ENCODE measurements at places on chromosomes 1 and 21.

DNA sequence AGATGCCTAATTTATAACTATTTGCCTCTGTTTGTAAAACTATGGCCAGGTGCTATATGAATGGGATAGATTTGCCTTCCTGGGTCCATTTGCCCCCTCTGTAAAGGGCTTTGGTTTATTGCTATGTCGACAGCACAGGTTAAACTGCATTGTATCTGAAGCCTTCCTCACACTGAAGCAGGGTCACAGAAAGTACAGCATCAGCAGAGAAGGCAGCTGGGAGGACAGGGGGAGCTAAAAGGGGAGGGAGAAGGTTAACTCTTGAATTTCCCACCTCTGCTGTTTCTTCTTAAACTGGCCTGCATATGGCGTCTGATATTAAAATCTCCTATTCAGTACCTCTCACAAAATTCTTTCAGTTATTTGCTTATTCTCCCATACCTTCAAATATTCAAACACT, 297.4 kb downstream of the TM2D1 start:
- no peak for DNase-seq

DNA sequence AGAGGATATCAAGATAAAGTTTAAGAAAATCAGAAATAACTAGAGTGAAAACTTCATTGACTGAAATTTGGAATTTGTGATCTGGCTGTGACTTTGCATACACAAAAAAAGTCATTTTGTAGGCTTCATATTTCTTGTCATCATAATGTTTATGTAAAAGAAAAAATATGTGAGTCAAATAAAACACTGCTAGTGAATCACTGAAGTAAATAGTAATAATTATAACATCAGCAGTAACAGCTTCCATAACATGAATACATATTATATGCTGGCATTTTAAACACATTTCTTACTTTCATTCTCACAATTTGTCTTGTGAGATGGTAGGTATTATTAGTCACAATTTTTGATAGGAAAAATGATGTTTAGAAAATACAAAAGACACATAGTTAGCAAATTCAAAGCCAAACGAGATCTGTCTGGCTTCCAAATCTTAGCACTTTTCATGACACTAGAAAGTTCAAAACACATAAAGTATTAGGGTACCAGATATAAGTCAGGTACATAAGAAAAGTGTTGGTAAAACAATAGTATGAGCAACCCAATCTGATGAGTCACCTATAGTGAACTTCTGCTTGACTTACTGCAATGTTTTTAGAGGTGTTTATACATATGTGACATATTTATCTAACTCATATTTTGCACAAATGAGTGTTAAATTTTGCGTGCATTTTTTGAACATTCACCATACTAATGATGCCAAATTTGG, 241.0 kb upstream of the SNX7 start:
- DNase-seq: no peak

GRCh38 chr21:45766501-45766900, 123.0 kb downstream of the PCBP3 start:
- DNase-seq: no peak

DNA sequence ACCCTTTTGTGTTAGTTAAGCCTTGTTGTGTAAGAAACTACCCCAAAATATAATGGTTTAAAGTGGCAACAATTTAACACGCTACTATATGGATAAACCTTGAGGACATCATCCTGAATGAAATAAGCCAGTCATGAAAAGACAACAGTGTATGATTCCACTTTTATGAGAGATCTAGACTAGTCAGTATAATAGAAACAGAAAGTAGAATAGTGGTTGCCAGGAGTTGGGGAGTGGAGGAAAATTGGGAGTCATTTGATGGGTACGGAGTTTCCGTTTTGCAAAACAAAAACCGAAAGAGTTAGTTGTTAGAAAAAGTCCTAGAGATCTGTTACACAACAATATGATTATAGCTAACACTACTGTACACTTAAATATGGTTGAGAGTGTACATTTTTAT, 16.0 kb upstream of the CHIA start:
- no peak for DNase-seq

GRCh38 chr1:198118134-198118533, 38.7 kb upstream of the NEK7 start:
- DNase-seq: peak; percentile 72

- no peak for DNase-seq
Measured at GRCh38 chr1:53738205-53739108, 507 bp downstream of the GLIS1 start.

- DNase-seq: no peak
Measured at GRCh38 chr1:107451715-107452114, 310.9 kb downstream of the NTNG1 start.

DNA sequence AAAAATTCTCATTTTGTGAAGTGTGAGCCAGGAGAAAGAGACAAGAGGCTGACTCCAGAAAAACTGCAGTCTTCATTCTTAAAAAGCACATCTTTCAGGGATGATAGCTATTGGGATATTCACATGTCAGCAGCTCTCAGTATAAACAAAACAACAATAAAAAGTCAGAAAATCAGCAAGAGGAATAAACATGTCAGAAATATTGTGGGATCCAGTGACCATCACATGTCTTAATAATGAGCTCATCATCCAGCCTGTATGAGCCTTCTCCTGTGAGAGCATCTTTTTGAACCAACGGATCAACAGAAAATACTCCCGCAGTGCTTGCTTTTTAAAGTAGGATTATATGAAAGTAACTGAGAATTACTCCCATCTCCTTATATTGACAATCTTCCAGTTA, 241.6 kb downstream of the SMYD3 start:
- DNase-seq: no peak

- no peak for DNase-seq
Measured at GRCh38 chr1:211938561-211938997, 96.8 kb downstream of the INTS7 start.

DNA sequence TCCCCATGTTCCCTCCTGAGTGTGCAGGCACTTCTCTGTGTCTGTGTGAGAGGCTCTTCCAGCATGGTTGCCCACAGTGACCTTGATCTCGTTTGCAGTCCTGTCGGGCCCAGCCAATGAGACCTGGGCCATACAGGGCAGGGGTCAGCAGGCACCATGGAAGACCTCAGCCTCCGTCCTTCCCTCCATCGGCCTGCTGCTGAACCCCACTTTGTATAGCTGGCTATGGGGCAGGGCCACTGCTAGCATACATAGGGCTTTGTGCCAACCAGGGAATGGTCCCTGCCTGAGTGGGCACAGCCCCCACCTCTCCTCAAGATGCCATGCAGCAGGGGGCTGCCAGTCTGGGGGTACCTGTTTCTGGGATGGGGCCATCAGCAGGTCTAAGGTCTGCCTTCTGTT, 3.8 kb downstream of the C1orf35 start:
- peak; percentile 14 for DNase-seq

- DNase-seq: no peak
Measured at GRCh38 chr1:203171341-203172183, 4.1 kb downstream of the MYBPH start.

DNA sequence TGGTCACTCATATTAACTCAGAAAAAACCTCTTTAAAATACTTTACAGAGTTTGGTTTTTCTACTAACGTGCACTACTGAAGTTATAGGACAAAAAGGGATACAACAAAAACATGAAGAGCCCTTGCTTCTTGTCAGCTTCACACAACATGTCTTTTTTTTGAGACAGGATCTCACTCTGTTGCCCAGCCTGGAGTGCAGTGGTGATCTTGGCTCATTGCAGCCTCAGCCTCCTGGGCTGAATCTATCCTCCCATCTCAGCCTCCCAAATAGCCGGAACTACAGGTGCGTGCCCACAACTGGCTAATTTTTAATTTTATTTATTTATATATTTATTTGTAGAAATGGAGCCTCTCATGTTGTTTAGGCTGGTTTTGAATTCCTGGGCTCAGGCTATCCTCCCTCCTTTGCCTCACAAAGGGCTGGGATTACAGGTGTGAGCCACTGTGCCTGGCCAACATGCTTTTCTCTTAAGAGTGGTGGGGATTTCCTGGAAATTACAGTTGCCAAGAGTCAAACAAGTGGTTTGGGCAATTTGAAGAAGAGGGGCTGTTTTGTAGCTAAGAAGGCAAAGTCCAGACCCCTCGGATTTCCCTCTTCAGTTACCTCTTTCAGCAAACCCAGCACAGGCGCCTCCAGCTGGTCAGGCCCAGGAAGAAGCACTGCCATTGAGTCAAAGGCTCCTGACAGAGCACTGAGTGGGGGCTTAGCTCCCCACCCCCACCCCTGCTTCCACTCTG, 6.4 kb upstream of the SMPDL3B start:
- no peak for DNase-seq

DNA sequence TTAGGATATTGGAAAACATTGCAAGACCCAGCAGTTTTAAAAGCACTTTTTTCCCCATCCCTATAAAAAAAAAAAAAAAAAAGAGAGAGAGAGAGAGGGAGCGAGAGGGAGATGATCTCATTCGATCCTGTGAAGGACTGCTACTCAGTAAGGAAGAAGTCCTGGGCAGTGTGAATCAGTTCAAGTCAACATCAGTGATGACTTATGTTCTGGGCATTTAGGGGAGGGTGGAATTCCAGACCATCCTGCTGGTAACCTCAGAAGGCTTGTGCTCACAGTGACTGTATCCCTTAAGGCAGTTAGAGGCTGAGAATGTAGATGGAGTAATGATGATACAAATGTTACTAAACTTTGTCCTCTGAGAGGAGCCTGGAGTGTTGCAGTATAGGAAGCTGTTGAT, 151.4 kb downstream of the TGFB2 start:
- no peak for DNase-seq

DNA sequence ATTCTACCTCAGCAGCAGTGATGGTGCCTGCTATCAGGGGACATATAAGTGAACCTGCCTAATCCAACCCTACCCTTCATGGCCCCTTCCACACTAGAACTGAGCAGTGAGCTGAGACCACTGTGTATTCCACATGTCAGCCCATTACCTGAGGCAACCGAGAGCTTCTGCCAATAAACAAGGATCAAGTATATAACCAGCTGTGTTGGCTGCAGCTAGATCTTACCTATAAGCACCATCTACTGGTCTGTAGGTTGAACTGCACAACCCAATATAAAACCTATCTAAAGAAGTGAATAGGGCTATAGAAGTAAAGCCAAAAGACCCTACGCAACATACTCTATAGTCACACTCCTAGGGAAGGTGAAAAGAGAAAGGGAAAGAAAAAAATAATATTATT, 376.9 kb downstream of the HHIPL2 start:
- no peak for DNase-seq

- DNase-seq: no peak
Measured at GRCh38 chr1:20426923-20427322, 59.1 kb downstream of the CAMK2N1 start.

DNA sequence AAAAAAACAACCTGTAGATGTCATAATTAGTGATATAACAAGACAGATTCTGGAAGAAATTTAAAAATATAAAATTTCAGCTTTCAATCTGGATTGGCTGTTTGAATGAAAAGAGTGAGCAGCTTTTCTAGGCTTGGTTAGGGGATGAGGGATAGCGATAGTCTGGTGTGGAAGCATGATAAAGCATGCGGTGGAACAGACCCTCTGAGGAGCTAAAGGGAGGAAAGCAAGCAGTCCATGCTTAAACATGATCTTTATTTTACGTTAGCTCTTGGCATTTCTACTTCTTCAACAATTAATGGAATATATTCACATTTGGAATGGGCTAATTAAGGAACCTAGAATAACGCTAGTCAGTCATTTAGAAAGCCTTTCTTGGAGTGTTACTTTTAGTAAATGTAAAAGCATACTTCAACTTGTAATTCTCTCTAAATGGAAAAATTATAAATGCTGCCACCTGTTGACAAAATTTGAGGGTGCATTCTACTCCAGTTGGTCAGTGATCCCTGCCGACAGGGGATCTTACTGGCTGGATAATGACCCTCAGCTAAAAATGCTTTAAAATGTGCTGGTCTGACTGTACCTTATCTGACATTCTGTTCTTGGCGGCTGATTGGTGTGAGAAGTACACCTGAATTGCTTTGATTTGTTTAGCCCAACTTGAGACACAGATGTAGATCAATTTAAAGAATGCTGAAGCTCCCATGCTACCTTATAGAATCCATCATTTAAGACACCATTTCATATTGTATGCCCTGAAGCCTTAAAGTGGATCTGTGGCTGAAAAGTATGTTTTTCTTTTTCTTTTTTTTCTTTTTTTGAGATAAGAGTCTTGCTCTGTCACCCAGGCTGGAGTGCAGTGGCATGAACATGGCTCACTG, 61.2 kb downstream of the AK4 start:
- DNase-seq: peak; percentile 24

DNA sequence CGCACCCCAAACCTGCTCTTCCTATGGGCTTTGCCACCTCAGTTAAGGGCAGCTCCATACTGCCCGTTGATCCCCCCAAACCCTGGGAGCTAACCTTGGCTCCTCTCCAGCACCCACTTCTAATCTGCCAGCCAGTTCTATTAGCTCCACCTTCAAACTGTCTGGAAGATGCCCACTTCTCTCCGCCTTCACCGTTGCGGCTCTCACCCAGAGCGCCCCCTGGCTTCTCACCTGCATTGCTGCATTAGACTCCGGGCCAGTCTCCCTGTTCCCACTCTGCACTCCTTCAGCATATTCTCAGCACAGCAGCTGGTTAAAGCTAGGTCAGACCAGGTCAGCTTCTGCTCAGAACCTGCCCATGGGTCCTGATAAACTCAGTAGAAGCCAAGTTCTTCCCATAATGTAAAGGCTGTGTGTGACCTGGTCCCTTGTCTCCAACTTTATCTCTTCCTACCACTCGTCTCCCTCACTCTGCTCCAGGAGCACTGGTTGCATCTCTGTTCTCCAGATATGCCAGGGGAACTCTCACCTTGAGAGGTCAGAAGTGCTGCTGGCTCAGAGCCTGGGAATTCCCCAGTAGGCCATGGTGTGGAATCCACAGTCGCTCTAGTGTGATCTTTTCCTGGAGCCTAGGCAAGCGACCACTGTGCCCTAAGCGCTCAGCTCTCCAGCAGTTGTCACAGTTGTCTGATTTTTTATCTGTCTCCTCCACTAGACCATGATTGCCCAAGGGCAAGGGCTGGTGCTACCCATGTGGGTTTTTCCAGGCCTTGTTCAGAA, 150.3 kb downstream of the HMGB4 start:
- peak; percentile 29 for DNase-seq

DNA sequence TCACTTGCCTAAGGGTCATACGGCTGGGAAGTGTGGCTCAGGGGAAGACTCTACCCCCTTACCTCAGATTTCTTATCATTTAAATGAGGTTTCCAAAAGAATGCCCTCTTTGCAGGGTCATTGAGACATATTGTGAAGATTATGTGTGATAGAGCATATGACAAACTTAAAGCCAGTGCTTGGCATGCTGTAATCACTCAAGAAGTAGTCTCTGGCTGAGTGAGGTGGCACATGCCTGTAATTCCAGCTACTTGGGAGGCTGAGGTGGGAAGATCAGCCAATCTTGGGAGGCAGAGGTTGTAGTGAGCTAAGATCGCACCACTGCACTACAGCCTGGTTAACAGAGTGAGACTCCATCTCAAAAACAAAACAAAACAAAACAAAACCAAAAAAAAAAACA, 7.5 kb upstream of the LDLRAD2 start:
- DNase-seq: no peak

DNA sequence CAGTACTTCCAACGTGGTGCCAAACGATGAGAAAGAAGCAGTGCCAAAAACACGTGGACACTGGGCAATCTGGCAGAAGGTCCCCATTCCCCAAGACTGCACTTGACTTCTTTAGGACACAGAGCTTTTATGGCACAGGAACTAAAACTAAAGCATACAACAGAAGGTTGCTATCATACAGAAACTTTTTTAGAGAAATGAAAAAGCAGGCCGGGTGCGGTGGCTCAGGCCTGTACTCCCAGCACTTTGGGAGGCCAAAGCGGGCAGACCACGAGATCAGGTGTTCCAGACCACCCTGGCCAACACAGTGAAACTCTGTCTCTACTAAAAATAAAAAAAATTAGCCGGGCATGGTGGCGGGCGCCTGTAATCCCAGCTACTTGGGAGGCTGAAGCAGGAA, 43.0 kb downstream of the GNB1 start:
- no peak for DNase-seq

- DNase-seq: no peak
Measured at GRCh38 chr1:66413838-66414175, 120.1 kb upstream of the SGIP1 start.
